ENCODE measurements at places on chromosomes 1 and 21. TPM values are rescaled to one million over a fixed set of nuclear protein-coding genes. Genes with fewer than 3 reads are reported as not detected.

S100A14 gene
- 0.40 TPM for total RNA-seq

ACTA1 gene
- 0.13 TPM for total RNA-seq

LRRC38 gene
- total RNA-seq = not detected

FNDC10 gene
- total RNA-seq = 8.4 TPM
